Neural crest cell (in vitro differentiated cells): ENCODE measurements at places on chromosomes 4 and X.

- no peaks in the 10 kb centered on the region for H3K27me3 ChIP-seq
- H3K36me3 ChIP-seq = no peaks in the 10 kb centered on the region
- no peak overlapping the region for H3K4me3 ChIP-seq
Observed at GRCh38 chr4:158176776-158177175, 4.0 kb upstream of the GASK1B start.

GRCh38 chr4:99356992-99357391, 4.4 kb upstream of the ADH1C start:
- no peaks in the 10 kb centered on the region for H3K4me1 ChIP-seq
- no peak for DNase-seq
- H3K4me3 ChIP-seq = no peak overlapping the region
- no peaks in the 10 kb centered on the region for H3K27me3 ChIP-seq

DNA sequence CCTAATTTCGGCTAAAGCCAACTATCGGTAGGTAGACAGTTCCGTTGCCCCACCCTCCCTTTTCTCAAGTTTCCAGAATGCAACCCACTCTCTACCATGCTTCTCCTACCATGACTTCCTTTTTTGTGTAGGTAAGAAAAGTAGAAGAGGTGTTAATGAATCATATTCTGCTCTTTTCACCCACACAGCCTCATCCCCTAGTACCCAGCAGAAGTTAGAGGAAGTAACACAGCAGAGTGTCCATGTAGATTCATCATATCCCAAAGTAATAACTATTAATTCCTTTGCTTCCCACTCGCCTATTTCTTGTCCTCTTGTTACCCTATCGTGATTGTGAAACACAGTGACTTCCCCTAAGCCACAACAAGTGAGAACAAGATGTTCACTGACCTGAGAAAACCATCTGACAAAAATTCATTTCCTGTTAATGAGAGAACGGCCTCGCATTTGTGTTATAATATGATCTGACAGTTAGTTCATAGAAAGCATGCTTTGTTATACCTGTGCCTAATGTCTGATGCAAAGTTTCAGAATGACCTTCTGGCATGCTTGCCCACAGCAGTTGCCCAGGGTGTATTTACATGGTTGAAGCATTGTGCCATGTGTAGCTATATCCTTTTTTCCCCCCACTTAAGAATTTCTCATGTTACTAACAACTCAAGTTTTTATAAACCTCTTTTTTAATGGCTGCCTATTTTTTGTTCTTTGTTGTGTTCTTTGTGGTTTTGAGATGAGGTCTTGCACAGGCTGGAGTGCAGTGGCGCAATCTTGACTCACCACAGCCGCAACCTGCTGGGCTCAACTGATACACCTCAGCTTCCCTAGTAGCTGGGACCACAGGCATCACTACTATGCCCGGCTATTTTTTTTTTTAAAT, 185.6 kb downstream of the RAP1GDS1 start:
- H3K27me3 ChIP-seq = no peaks in the 10 kb centered on the region
- no peak for DNase-seq
- peaks cover 18% of the 10 kb centered on the region for H3K36me3 ChIP-seq
- no peak overlapping the region for H3K27ac ChIP-seq

GRCh38 chr4:156970501-156971164, 966 bp downstream of the PDGFC start:
- DNase-seq = peak; percentile 51
- H3K36me3 ChIP-seq = no peaks in the 10 kb centered on the region
- H3K4me3 ChIP-seq = peak overlapping the region; percentile 92
- peak overlapping the region; percentile 59 for H3K27ac ChIP-seq
- H3K27me3 ChIP-seq = no peaks in the 10 kb centered on the region

- H3K4me1 ChIP-seq = peaks cover 46% of the 10 kb centered on the region
- no peaks in the 10 kb centered on the region for H3K36me3 ChIP-seq
- DNase-seq = no peak
- H3K4me3 ChIP-seq = peak overlapping the region; percentile 10
- peaks cover 22% of the 10 kb centered on the region for H3K27me3 ChIP-seq
Observed at GRCh38 chr4:139552517-139553307, 3.3 kb downstream of the SETD7 start.

- no peaks in the 10 kb centered on the region for H3K27me3 ChIP-seq
- no peak for DNase-seq
- no peak overlapping the region for H3K27ac ChIP-seq
- H3K4me3 ChIP-seq = no peak overlapping the region
- H3K36me3 ChIP-seq = no peaks in the 10 kb centered on the region
- no peaks in the 10 kb centered on the region for H3K4me1 ChIP-seq
Observed at GRCh38 chrX:104935581-104935980, 284.9 kb downstream of the TEX13A start.
